Astrocyte (in vitro differentiated cells and primary cell): ENCODE measurements at places on chromosomes 3 and 15.

- peak; percentile 44 for DNase-seq
Measured at GRCh38 chr15:43225201-43225949, 4.6 kb upstream of the EPB42 start.

- DNase-seq = peak; percentile 73
Measured at GRCh38 chr15:63597038-63597790, at the start of gene FBXL22. Gene FBXL22 (plus strand): TSS chr15:63597387. CDS start chr15:63597393, 6 bp downstream.

- DNase-seq = no peak
Measured at GRCh38 chr15:79190093-79190492, 92.4 kb upstream of the ANKRD34C start.

- DNase-seq = peak; percentile 70
Measured at GRCh38 chr3:193980326-193980725, 155.6 kb upstream of the HES1 start.

GRCh38 chr3:2454865-2455264, 356.2 kb downstream of the CNTN4 start:
- no peak for DNase-seq

DNA sequence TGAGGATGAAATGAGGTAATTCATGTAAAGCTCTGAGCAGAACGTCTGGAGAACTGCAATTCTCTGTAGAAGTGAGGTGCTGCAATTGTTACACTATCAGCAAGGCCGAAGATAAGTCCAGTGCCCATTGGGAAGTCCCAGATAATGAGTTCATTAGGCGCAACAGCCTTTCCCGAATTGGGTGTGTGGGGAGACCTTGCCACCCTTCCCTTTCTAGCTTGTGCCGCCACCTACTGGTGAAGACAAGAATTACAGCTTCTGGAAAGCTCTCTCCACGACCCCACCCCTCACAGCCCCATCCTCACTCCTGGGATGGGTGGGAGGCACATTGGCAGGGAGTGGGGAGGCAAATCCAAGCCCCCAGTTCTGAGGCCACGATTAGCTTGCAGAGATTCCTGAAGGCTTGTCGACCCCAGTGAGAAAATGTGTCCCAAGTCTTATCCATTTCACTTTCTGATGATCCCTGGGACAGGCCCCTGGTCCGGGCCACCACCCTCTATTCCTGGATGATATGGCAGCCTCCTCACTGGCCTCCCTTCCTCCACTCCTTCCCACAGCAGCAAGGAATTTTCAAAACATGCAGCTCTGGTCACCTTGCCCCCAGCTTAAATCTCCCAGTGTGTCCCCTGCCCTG, 36.4 kb downstream of the FAM3D start:
- DNase-seq = peak; percentile 33

DNA sequence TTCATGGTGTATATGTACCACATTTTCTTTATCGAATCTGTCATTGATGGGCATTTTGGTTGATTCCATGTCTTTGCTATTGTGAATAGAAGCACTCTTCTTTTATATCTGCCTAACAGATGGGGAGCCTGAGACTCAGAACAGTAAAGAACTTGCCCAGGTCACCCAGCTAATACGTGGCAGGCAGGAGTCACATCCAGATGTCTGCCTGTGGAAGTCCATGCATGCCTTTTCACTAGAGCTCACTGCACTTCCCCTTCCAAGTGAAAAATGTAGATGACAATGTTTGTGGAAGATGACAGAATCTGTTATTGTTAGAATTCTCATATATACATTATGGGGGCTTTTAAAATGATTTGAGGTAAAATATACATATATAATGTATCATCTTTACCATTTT, 165.0 kb downstream of the PDZRN3 start:
- DNase-seq = no peak

DNA sequence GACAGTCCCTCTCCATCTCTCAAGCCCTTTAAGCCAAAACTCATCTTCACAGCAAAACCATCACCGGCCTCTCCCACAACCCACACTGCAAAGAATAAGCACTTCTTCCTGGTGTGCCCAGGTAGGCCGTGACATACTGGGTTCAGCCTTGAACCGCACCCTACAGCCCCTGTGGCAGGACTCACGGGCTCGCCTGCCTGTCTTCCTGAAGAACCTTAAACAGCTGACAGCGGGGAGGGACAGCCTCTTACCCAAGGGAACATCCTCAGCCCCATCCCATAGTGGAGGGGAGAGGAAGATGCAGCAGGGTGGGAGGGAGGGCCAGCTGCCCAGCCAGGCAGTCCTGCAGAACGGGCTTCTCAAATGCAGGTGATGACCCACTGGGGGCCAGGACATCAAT, 40.2 kb downstream of the TBC1D2B start:
- no peak for DNase-seq

DNA sequence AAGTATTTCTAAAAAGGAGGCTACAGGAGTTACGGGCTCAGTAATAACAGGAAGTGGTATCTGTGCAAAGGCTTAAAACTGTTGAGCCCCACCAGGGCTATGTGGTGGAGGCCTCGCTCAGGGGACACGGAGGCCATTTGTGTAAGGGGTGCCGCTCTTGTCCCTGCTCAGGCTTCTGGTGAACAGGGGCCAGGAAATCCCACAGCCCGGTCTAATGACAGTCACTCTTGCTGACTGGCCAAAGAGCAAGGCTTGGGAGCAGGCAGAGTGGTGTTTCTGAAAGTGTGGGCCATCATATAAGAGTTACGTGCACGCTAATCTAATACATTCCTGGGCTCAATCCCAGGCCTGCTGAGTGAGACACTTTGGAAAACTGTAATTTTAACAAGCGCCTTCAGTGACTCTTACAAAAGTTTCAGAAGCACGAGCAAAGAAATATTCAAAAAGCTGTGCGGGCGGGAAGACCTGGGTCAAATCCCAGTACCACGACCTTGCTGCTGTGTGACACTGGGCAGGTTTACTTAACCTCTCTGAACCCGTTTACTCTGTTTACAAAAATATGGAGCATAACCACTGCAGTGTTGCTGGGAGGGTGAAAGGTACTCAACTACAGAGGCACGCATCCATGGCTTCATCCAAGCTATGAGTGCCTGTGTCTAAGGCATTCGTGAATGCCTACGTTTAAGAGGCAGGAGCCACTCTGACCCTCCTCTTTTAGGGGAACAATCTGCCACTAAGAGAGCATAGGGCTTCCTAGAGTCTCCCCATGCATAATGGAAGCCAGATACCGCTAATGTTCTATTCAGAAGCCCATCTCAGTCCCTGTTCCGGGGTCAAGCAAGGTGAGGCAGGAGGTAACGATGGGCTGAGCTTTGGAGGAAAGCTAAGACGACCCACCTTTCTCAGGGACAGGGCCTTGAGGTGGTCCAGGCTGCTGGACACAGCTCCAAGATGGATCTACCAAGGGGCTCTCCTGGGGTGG, 2.0 kb downstream of the ATP10A start:
- no peak for DNase-seq

DNA sequence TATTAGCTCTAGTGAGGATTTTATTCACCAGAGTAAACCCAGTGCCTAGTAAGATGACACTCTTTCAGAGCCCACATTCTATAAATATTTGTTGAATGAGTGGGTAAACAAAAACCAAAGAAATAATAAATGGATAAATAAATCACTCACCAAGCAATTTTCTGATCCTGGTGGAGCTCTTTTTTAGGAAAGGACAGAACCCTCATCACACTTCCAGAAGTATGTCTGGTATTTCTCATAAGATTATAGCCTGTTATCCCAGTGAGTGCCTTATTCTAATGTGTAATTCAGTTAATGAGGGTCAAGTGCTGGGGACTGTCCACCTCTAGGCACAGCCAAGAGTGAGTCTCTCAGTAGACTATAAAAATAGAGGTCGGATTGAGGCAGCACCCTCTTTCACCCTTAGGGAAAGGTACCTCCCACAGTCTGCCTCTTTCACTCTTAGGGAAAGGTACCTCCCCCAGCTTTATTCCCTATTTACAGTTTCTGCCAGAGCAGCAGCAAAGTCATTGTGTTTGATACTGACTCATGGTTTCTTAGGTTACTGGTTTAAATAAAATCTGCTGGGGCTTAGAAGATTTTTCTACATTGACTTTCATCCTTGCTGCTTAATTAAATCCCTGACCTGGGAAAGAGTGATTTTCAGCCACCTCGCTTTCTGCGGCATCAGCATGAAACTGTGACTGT, 145.0 kb downstream of the STAC start:
- DNase-seq = peak; percentile 78

DNA sequence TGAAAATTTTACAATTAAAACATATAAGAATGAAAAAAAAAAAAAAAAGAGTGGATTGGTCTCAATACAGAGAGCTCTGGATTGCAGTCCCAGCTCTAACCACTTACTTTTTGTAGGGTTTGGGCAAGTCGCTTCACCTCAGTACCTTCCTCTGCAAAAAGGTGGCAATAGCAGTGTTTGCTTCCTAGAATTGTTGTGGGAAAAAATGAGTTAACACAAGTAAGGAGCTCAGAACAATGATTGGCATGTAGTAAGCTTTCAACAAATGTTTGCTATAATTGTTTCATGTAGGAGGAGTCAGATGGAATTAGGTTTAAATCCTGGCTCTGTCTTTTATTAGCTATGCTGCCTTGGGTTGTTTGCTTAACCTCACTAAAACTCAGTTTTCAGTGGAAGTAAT, 425.2 kb upstream of the TBL1XR1 start:
- DNase-seq = no peak

DNA sequence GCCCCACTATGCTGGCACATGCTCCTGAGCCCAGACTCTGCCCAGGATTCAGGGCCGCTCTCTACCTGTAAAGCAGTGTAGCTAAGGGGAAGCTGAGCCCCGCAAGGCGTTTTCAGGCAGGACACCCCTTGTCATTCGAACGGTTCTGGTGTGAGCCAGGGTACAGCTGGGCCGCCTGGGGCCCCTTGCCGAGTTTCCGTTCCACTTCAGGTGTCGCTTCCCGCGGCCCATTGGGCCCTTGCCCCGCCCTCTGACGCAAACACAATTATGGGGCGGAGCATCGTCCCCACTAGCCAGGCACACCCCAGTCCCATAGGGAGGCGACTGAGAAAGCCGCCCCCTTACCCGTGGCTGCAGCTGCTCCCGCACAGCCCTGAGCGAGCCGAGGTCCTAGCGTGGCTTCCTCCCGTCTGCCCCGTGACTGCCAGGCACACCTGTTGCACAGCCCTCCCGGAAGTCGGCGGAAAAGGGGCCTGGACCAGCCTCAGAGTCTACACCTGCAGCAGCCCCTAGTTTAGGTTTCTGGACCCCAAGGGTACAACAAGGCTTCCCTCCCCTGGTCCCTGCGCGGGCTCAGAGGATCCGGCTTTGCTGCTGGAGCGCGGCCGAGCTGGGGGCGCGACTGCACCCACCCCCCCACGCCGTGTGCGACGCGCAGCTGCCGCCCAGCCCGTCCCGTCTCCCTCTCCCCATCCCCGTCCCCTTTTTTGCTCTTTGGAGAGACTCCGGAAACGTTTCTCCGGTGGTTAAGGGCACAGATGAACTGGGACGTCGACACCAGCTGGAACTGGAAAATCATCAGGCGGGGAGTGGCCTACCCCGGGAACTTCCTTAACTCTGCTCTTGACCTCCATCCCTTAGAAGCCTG, at the start of gene PLSCR2:
Gene PLSCR2, minus strand, starts transcription at position 412 of the 868 bp plus-strand sequence. CDS start 9,657 bp downstream, outside the sequence.
- no peak for DNase-seq

DNA sequence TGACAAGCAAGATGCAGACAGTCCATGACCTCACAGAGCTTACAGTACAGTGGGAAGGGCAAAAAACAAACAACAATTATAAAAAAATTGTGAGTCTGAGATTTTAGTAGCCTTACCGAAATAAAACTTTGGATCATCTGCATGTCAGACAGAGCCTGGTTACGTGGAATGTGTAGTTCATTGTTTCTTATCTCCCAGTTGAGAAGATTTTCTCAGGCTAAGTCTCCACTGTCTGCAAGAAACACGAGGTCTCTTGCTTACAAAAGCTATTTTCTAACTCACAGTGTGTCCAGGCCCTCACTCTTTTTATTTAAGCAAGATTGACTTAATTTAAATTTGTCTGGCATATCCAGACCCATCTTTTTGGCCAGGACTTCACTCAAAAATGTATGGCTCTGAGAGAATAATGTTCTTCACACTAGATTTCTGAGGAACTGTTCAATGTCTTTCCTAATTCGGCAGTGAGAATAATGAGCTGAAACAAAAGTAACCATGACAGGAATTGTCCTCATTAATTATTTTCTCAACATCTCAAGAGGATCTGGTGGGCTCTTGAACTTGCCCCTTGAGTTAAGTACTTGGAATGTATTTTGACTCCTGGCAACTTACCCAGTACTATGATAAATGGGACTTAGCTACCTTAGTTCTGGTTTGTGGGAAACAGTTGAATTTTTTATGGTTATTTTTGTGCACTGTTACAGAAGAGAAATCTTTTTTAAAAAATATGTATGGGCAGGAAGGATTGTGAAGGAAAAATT, 265.1 kb upstream of the COL8A1 start:
- peak; percentile 82 for DNase-seq
